ENCODE measurements at places on chromosomes 1 and 21.

- no peak for DNase-seq
Measured at GRCh38 chr1:177135250-177135649, 29.3 kb downstream of the ASTN1 start.

DNA sequence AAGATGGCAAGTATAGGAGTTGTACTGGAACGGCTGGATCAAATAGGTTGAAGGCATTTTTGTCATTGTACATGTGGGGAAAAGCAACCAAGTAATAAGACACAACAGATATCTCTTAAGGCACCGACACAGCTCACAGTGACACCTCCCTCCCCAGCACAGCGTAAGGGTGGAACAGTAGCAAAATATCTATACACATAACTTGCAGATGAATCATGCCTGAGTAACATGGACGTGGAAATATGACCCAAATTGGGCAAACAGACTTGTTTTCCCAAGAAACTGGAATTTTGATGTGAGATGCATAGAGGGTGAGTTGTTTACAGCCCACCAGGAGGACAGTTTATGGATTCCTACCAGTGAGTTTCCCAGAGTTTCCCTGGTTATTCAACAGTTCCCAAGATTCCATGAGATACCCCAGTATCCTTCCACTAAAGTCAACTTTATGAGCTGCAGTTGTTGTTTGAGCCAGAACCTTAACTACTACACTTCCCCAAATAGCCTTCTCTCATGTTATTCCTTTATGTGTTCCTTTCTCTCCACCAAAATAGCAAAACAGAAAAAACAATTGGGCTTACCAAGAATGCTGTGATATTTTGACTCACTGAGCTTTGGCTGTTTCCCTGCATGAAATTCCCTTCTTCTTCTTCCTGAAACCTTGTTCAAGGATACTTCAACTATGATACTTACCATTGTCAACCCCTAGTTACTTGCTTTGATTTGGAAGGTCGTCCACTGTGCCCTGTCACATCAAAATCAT, 7.1 kb upstream of the DR1 start:
- DNase-seq = peak; percentile 89

GRCh38 chr1:182460550-182460951, 10.6 kb downstream of the RGSL1 start:
- DNase-seq = peak; percentile 63

DNA sequence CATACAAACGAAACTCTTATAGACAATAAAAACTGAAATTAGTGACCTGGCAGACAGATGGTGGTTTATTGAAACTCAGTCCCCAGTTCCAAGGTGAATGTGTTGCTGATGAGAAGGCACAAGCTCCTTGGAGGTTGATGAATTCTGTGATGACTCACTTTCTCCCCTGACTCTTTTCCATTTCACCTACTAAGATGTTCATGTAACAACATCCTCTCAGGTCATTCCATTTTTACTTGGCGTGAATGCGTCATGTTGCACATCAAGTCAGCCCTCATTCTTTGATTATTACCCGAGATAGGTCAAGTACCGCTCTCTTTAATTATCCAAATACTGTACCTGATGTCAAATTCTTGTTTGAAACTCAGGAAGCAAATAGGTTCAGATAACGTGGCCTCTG, 10.1 kb upstream of the IL10RB start:
- DNase-seq = no peak

GRCh38 chr1:213123536-213123935, 72.5 kb downstream of the RPS6KC1 start:
- DNase-seq = peak; percentile 58

DNA sequence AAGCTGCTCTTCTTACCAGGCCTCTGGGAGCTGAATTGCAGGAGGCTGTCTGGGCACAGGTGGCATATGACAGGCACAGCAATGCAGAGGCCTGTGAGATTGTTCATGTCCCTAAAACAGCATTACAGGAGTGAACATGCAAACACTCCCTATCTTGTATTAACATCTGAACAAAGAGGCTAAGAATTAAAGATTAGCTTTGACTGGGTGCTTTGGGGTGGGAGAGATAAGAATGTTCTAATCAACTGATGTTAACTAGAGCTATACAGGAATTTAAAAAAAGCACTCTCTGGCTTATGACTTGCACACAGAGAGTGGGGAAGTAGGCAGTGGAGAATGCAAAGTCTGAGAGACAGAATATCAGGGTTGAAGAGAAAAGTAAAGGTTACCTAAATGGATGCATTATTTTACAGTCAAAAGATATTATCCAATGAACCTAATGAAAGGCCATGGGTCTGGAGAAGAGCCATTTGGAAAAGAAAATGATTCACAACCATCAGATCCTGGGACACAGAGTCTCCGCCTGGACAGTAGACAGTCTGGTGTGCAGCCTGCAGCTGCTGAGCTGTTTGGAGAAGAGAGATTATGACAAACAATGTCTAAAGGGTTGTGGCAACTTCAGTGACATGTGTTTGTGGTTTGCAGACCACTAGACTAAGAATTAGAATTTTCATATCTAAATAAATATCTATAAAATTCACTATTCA, 20.2 kb downstream of the DPT start:
- DNase-seq = no peak

GRCh38 chr1:88111816-88112215, 572.3 kb upstream of the PKN2 start:
- DNase-seq = no peak

DNA sequence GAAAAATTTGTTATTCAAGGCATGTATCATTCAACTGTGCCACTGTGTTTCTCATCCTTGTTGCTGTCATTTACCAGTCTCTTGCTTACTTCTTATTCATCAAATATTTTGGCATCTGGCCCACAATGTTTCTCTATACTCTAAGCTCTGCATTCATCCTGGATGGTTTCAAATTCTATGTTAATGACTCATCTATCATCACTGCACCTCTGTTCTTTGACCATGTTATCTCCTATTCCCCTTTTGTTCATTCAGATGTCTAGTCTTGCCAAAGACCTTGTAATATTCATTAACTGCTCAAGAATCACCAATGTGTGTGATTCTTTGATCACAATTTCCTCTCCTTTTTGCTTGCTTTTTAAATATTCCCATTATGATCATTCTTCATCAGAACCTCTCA, 54.6 kb upstream of the PRKACB start:
- peak; percentile 42 for DNase-seq

DNA sequence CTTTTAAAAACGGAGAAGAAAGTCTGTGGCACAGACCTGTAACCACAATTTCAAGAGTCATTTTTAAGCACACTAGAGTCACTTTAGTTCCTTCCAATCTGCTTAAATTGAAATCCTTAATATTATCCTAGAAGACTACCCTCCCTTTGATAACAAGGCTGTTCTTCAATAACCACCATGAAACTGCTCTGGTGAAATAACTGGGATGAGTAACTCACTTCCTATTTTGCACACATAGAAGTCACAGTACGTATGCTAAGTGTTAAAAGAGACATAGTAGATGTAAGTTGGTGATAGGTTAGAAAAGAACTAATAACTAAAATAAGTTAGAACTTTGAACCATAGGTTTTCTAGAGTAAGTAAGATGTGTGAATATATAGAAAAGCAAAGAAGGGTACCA, 107.8 kb downstream of the NME7 start:
- DNase-seq = no peak

- peak; percentile 46 for DNase-seq
Measured at GRCh38 chr1:200354243-200354642, 55.6 kb downstream of the ZNF281 start.

- no peak for DNase-seq
Measured at GRCh38 chr21:31893851-31894415, 21.1 kb downstream of the HUNK start.
